ENCODE measurements at places on chromosomes 2 and 18. TPM values are rescaled to one million over a fixed set of nuclear protein-coding genes. Genes with fewer than 3 reads are reported as not detected.

DNA sequence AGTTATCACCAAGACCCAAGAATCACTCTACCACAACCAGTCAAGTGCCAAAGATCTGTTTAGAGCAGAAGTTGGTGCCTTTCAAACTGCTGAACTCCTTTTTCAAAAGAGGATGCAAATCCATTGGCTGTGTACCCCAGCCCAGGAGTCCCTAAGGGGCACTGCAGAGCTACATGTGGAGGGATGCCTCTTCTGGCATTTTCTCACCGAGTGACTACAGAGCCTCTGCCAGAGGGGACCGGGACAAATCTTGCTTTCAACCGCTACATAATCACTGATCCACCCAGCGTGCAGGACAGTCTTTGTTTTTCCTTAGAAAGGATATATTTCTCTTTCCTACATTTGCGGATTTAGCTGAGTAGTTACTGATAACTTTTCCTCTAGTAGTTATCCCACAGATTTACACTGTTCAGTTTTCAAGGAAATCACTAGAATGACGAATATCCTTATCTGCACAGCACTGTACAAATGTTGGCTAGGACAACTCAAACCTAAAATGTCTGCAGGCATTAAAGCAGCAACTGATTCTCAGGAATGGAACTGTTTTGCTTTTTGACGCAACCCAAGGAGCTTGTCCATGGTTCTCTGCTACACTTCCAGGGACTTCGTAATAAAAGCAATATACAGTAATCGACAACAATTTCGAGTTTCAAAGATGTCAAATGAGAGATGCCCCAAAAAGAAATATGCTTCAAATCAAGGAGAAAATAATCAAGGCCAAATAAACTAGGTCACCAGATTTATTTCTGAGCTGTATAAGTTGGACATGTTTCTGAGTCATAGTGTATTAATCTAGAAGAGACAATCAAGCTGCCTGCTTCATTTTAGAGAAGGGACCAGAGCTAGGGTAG lies 24.1 kb downstream of the EPB41L3 start:
- no peak overlapping the region for H3K4me3 ChIP-seq
- no peak overlapping the region for H3K27ac ChIP-seq
- no peaks in the 10 kb centered on the region for H3K36me3 ChIP-seq
- H3K4me1 ChIP-seq: peaks cover 10% of the 10 kb centered on the region
- DNase-seq: no peak

- no peak overlapping the region for H3K27ac ChIP-seq
- H3K27me3 ChIP-seq: no peaks in the 10 kb centered on the region
- no peaks in the 10 kb centered on the region for H3K4me1 ChIP-seq
- no peak overlapping the region for H3K4me3 ChIP-seq
- no peak for DNase-seq
- no peaks in the 10 kb centered on the region for H3K36me3 ChIP-seq
Observed at GRCh38 chr18:73316513-73316912, 448.7 kb upstream of the NETO1 start.

GRCh38 chr2:221571551-221572218 lies 419 bp downstream of the EPHA4 start:
- DNase-seq: no peak
- H3K4me3 ChIP-seq: peak overlapping the region; percentile 79
- peaks cover 41% of the 10 kb centered on the region for H3K4me1 ChIP-seq
- peaks cover 2% of the 10 kb centered on the region for H3K36me3 ChIP-seq
- peaks cover 30% of the 10 kb centered on the region for H3K27me3 ChIP-seq

- H3K4me1 ChIP-seq: no peaks in the 10 kb centered on the region
- H3K27ac ChIP-seq: no peak overlapping the region
- no peaks in the 10 kb centered on the region for H3K36me3 ChIP-seq
- no peak for DNase-seq
- no peak overlapping the region for H3K4me3 ChIP-seq
Observed at GRCh38 chr2:15990151-15991101, 50.1 kb downstream of the MYCN start.

- no peaks in the 10 kb centered on the region for H3K4me1 ChIP-seq
- no peak for DNase-seq
- no peak overlapping the region for H3K27ac ChIP-seq
- H3K4me3 ChIP-seq: no peak overlapping the region
- no peaks in the 10 kb centered on the region for H3K27me3 ChIP-seq
- no peaks in the 10 kb centered on the region for H3K36me3 ChIP-seq
Observed at GRCh38 chr18:42883169-42883568, 232.3 kb downstream of the RIT2 start.

DNA sequence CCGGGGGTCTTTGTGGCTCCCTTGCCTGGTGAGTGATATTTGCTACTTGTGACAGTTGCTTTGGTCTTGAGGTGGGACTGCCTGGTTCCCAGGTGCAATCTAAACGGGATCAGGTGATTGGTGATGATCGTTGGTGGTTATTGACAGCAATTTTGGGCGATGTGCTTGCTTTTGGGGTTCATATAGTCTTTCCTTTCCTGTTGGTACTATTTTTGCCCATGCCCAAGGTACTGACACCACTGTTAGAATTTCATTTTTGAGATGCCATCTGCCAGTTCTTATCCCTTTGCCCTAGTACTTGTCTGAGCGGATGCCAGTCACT lies 573 bp downstream of the WDR7 start:
- DNase-seq: peak; percentile 15
- H3K27ac ChIP-seq: peak overlapping the region; percentile 90
- peaks cover 4% of the 10 kb centered on the region for H3K36me3 ChIP-seq
- peak overlapping the region; percentile 89 for H3K4me3 ChIP-seq
- H3K4me1 ChIP-seq: peaks cover 44% of the 10 kb centered on the region
- H3K27me3 ChIP-seq: no peaks in the 10 kb centered on the region

- H3K27ac ChIP-seq: no peak overlapping the region
- no peak overlapping the region for H3K4me3 ChIP-seq
- H3K27me3 ChIP-seq: no peaks in the 10 kb centered on the region
- no peaks in the 10 kb centered on the region for H3K36me3 ChIP-seq
Observed at GRCh38 chr18:43876748-43877147, 599.5 kb upstream of the SYT4 start.

The IL37 gene
- not detected for total RNA-seq

DNA sequence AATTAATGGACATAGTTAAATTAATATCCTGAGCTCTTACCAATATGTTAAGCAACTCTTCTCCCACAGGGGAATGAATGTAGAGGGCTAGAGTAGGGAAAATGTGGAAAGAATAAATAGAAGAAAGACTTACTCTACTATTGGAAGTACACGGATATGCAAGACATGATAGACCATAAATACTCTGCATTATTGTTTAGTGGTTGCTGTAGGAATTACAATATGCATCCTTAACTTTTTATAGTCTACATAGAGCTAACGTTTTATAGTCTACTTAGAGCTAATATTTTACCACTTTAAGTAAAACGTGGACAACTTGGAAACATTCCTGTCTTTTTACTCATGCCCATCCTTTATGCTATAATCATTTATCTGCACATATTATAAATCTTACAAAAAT lies 163.8 kb upstream of the GALNT5 start:
- no peaks in the 10 kb centered on the region for H3K36me3 ChIP-seq
- H3K27ac ChIP-seq: no peak overlapping the region
- H3K4me1 ChIP-seq: no peaks in the 10 kb centered on the region
- no peak for DNase-seq

DNA sequence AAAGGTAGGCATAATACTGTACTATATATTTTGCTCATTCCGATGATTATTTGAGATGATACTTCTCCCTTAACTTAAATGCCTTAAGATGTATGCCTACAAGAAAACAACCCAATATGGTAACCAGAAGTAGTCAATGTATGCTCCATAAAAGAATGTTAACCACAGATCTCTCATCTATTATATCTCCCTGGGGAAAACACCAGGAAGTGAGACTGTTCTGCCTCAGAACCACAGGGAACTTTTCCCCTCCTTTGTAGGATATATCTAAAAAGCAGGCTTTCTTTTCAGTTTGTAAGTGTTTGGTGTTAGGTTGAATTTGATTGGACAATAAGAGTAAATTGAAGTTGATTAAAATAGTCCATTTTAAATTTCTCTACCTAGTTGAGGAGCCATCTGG lies 1160.5 kb upstream of the NXPH2 start:
- H3K27me3 ChIP-seq: no peaks in the 10 kb centered on the region
- no peak overlapping the region for H3K27ac ChIP-seq
- H3K4me1 ChIP-seq: no peaks in the 10 kb centered on the region
- H3K36me3 ChIP-seq: no peaks in the 10 kb centered on the region
